ENCODE measurements at places on chromosomes 12 and 14.

- DNase-seq: no peak
These were observed 164.2 kb downstream of the CHST11 start for GRCh38 chr12:104620837-104621531.

GRCh38 chr12:22477894-22478287 is 66.5 kb downstream of the C2CD5 start:
- DNase-seq: no peak

DNA sequence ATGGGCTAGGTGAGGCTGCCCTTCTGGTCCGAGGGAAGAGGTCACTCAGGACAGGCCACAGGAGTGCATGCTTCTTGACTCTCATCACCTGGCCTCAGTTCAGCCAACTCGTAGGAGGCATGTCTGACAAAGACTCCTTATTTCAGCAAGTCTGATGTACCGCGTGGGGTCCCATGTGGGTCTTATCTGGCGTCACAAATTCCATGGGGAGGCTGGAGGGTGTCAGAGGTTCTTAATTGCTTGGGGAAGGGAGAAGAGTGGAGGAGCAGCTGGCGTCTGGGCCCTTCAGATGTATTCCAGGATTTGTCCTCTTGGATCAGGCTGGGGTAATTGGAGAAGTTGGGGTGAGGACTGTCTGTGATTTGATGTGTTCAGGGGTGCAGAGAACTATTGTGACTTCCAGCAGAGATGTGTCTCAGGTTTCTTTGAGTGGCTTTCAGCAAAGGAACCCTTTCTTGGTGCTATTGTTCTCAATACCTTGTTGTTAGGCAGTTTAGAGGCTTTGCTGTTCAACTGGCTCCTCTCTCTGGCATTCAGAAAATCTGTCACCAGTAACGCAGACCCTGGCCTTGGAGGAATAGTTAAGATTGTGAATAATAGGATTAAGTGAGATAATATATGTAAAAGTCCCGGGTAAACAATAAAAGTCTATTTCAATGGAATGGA is 60.1 kb downstream of the SUSD6 start:
- DNase-seq: no peak

DNA sequence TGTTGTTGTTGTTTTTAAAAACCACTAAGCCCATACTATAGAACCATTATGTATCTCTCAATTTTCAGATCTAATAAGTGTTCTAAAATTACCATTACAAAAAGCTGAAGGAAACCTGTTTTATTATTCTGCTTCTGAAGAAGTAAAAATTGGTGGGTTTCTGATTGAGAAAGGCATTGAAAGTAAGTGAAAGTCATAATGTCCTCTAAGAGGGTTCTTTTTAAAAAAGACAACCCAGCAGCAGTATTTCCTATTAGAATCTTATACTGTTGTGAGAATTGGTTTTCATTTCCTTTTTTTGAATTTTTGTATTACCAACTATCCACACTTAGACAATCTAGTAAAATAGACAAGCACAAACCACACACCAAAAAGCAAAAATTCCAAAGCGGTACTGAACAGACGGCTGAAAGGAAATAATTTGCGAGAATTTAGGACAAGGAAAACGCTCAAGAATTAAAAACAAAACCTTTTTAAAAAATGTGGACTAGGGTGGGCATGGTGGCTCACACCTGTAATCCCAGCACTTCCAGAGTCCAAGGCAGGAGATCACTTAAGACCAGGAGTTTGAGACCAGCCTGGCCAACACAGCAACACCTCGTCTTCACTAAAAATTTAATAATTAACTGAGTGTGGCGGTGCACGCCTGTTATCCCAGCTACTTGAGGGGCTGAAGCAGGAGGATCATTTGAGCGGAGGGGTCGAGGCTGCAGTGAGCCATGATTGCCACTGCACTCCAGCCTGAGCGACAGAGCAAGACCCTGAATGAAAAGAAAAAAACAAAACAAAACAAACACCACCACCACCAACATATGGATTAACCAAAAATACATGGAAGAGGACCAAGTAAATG is 66.7 kb upstream of the AP4S1 start:
- no peak for DNase-seq

GRCh38 chr14:103118018-103118662 is 5.1 kb upstream of the TNFAIP2 start:
- DNase-seq: no peak

DNA sequence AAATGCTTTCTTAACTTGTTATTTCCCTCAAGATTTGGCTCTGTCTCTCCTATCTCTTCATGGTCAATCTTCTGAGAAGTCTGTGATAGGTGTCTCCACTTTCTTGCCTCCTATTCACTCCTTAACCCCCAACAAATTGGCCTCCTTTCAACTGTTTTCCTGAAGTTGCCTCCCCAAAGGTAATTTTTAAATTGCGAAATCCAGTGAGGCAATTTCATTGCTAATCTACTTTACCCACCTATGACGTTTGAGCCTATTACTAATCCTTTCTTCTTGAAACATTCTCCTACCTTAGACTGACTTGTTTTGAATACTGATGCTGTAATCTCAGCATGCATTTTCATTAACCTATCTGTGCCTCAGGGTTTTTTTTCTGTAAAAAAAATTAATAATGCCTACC is 6.0 kb upstream of the KCNH5 start:
- DNase-seq: no peak

DNA sequence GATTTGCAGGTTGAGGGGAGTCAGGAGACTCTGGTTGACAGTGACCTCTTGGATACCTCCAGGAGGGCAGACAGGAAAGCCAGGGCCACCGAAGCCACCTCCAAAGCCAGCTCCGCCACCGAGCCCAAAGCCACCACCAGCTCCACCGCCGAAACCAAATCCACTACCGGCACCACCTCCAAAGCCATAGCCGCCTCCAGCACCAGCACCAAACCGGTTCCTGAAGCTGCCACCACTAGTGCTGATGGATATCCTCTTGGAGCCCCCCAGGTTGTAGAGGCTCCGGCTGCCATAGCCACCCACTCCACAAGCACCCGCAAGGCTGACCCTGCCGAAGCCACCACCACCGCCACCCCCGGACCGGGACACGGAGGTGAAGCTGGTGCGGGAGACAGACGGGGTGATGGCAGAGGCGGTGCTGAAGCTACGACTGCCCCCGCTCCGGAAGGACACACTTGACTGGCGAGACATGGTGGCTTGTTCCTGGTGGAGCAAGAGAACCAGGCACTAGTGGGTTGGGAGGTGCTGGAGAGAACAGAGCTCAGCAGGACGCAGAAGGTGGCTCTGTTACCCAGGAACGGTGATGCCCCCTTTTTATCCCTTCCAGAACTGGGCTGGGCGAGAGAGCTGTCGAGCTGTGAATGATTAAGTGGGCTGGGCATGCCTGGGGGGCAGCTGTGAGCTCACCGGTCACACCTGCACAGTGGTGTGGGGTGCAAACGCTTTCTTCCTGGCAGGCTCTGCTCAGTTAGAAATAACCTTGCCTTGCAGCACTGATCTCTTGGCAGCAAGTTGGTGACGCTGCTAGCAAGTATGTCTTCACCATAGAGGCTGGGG is at the start of gene KRT5:
TSS of gene KRT5 (minus strand) at position 569 of the 837 bp plus-strand sequence. CDS start at position 471, 98 bp downstream.
- no peak for DNase-seq

DNA sequence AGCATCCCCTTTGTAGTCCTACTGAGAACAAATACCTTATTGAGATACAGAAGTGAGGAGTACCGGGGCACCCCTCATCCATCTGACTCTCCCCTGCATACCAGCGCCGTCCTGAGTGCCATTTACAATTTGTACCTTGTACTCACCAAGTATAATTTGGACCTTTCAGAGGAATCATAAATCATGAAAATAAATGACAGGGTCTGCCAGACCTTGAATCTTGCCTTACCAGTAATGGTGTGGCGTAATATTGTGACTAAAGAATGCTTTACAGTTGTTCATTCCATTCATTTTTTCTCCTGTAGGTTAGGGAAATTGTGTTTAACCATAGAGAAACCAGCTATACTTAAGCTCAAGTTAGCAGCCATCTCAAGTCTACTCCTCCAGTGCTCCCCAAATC is 243.7 kb upstream of the RGS6 start:
- no peak for DNase-seq

DNA sequence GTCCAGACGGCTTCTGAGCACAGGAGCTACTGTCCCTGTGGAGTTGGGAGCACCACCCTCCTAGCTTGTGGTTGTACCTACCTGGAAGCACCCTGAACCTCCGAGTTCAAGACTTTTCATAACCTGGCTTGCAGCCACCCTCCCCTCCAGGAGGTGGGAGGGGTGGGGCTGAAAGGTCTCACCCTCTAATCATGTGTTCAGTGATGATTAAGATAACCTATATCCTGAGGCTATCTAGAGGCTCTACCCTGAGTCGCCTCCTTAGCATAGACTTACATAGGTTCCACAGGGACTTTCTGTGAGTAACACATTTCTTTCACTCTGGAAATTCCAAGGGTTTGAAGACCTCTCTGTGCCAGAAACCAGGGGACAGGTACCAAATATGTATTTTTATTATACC is 146.5 kb downstream of the CFAP54 start:
- no peak for DNase-seq

DNA sequence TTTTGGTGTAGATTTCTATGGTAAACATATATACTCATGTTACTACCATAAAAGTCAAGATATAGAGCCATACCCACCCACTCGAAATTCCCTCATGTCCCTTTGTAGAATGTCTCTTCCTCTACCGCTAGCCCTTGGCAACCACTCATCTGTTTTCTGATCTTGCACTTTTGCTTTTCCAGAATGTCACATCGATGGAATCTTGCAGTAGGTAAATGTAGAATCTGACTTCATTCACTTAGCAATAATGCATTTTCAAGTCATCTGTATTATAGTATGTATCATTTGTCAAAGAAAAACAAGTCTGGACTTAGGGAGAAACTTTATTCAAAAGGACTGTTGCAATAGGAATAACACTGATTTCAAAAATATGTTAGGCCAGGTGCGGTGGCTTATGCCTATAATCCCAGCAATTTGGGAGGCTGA is 19.3 kb upstream of the CLEC2D start:
- no peak for DNase-seq

All from forelimb muscle (tissue), 1 donor.